ENCODE measurements at places on chromosomes 3 and 15. TPM values are rescaled to one million over a fixed set of nuclear protein-coding genes. Genes with fewer than 3 reads are reported as not detected.

The AMOTL2 gene
- total RNA-seq = 17.8 TPM

The ROPN1B gene
- not detected for total RNA-seq

The EFHB gene
- total RNA-seq = not detected

The SLCO2A1 gene
- total RNA-seq = 34.8 TPM

The NUDT16 gene
- total RNA-seq = 37.7 TPM

Data from colonic mucosa (tissue), 4 donors.